AG20443 (cell line): ENCODE measurements at places on chromosomes 11 and 22.

GRCh38 chr11:8832571-8833260, 78.3 kb upstream of the AKIP1 start:
- peak; percentile 88 for DNase-seq

GRCh38 chr11:120637131-120637530, 125.6 kb downstream of the GRIK4 start:
- DNase-seq, result no peak

- DNase-seq, result no peak
Measured at GRCh38 chr11:12802418-12803085, 128.3 kb downstream of the TEAD1 start.

DNA sequence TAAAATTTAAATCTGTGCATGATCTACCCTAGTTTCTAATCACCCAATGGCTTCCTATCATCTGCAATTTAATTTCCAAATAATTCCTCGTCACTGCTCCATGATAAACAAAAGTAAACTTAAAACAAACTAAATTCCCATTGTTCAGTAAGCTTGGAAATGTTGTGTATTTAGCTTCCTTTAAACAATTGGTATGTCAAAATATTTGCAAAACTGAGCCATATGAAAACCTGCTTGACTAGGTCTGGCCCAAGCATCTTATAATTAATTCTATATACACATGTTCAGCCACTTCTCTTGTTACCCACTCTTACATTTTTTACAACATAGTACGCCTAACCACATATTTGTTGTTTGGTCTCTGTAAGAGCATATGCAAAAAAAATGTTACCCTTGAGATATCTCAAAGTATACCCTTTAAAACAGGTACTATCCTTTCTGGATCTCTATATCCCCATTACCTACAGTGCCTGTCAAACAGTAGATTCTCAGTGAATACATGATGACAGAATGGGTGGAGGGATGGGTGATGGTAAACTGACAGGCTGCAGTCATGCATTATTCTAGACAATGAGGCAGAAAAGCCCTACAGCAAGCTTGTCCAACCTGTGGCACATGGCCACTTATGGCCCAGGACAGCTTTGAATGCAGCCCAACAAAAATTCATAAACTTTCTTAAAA, 1277.9 kb upstream of the TENM4 start:
- DNase-seq, result no peak

DNA sequence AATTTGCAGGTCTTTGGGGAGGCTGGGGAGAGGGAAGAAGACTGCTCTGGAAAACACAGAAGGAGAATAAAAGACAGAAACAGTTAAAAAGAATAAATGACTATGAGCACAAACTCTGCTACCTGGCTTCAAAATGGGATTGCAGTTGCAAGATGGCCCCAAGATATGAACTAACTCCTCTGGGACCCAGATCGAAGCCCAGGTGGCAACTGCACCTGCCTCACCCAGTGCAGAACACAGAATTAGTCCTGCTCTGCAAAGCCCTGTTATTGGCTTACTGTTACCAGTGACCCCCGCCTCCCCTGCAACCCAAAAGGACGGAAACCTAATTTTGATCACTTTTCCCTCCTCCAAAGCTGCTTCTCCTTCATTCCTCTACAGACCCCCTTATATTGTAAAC, 35.9 kb upstream of the POU2AF1 start:
- DNase-seq, result no peak

GRCh38 chr11:78290293-78291176, 101.8 kb downstream of the USP35 start:
- peak; percentile 48 for DNase-seq

- no peak for DNase-seq
Measured at GRCh38 chr11:69416143-69416515, 65.3 kb upstream of the LINC01488 start.

GRCh38 chr22:46684706-46685105, 53.3 kb downstream of the CERK start:
- DNase-seq, result no peak

DNA sequence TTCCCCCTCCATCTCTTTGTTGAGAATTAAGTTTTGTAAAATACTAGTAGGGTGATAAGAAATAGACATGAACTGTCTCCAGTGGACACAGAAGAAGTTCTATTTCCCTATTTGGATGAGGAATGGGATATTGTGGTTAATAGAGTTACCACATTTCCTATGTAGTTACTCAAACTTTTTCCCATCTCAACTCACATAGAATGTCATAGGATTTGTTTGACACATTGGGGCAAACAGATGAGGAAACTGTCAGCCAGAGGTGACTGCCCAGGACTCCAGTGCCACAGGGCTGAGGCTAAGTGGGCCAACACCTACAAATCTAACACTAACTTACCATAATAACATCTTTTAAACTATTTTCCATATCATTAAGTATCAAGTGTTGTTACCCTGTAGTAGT, 58.3 kb downstream of the CCDC83 start:
- DNase-seq, result no peak

GRCh38 chr22:30701872-30702271, 7.2 kb downstream of the OSBP2 start:
- DNase-seq, result peak; percentile 59

- DNase-seq, result no peak
Measured at GRCh38 chr11:36724742-36725385, 126.8 kb upstream of the RAG2 start.

GRCh38 chr22:38873469-38874411, 1.7 kb upstream of the CBX6 start:
- no peak for DNase-seq

GRCh38 chr11:74004759-74005615, 3.9 kb downstream of the UCP3 start:
- DNase-seq, result no peak

DNA sequence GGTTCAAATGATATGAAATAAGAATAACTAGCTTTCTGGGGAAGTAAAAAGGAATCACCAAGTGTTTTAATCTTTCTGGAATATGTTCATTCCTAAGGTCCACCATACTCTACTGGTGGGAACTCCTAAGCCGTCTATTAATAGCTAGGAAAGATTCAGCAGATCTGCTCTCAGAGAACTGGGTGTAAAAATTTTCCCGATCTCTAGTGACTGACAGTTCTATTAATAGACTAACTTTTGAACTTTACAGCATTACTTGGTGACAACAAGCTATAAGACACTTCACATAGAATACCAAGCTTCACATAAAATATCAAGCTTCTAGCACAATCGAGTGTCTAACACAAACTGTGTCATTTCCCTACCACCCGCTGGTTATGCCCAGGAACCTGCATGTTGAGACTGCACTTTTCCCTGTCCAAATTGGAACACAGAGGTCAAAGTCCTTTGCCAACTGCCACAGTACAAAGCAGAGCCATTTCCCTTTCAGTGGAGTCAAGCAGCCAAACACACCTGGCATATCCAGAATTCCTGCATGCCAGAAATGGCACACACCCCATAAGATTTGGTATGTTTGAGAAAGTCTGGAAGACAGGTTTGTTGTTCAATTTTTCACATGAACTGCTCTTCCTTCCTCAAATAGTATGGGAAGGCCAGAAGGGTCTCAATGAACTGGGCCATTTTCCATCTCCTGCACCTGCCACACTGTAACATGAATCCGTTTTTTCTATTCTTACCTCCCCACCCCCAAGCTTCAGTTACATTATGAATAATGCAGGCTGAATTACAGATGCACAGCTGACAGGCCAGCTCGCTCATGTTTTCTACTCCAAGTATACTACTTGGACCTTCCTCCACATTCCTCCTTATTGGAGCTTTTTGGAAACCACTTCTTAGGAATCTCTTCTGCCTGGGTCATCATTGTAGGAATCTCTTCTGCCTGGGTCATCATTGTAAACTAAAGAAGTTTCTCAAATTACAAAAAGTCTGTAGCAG, 3.7 kb downstream of the OSBP start:
- no peak for DNase-seq

DNA sequence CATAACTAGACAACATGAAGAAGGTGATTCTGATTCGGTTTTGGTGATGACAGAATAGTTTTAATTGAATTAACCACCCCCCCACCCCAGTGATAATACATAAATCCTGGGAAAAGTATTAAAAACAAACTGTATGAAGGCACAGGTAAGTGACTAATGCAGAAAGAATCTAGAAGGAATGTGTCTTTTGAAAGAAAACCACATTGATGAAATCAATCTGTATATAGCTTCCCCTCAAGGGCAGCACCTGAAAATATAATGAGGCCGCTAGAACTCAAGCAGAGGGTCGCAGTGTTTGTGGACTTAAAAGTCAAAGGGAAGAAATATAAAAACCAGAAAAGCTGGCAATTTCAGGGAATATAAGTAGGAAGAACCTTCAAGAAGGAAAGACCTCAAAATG, 580.5 kb upstream of the CHORDC1 start:
- no peak for DNase-seq

DNA sequence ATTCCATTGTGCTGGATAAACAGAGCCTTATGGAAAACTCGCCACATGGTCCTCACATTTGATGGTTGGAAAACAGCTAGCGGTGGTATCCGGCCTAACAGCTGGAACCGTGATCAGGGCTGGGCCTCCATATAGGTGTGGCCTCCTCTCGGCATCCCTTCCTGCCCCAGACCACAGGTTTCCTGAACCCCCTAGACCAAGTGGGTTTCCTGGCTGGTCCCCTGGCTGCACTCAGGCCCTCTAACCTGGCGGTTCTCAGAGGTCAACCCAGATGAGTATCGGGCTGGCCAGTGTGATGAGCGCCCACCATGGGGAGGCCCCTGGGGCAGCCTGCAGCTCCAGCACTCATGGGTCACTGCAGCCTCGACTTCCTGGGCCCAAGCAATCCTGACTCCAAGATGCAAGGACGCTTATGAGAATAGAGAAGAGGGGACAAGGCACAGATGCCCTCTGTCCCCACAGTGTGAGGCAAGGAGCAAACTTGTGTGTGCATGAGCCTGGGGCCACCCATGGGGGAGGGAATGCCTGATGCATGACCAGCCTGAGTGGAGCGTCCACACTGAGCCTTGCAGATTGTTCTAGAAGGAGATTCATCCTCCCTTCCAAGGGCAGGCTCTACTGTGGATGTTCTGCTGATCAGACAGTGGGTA, 53.4 kb upstream of the WNT7B start:
- DNase-seq, result no peak

GRCh38 chr11:19714387-19715363, 2.0 kb downstream of the NAV2 start:
- peak; percentile 43 for DNase-seq

DNA sequence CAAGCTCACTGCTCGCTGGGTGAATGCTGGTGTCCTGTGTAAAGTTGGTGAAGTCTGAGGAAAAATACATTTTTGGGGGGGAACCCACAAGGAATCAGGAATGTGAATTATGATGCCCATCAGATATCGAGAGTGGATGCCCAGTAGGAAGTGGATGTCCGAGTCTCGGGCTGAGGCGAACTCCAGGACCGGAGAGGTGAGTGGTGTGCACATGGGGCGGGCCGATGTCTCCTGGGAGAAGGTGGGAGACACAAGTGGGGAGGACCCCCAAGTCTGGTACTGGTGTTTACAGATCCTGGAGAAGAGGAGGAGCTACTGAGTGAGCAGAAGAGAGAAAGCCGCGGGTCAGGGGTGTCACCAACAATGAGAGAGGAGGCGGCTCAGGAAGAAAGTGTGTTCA, 19.2 kb upstream of the APOBEC3A start:
- no peak for DNase-seq

GRCh38 chr11:91707652-91708482, 516.8 kb upstream of the FAT3 start:
- no peak for DNase-seq

DNA sequence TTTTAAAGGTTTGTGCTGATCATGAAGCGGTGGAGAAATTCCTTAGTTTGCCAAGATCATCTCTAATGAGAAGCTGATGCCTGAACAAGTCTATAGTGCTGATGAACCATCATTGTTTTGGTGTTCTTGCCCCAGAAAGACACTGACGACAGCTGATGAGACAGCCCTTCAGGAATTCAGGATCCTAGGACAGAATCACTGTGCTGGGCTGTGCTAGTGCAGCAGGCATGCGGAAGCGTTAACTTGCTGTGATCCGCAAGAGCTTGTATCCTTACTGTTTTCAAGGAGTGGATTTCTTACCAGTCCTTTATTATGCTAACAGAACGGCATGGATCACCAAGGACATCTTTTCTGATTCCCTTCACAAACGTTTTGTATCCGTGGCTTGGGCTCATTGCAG, 104.1 kb downstream of the TBC1D22A start:
- peak; percentile 95 for DNase-seq

GRCh38 chr22:39087098-39087497, 9.9 kb upstream of the APOBEC3H start:
- no peak for DNase-seq

- no peak for DNase-seq
Measured at GRCh38 chr11:60169264-60169915, 13.5 kb downstream of the MS4A6A start.

- no peak for DNase-seq
Measured at GRCh38 chr22:43823911-43824665, 12.0 kb upstream of the EFCAB6 start.
